ENCODE measurements at places on chromosomes 13 and 19. TPM values are rescaled to one million over a fixed set of nuclear protein-coding genes. Genes with fewer than 3 reads are reported as not detected.

DNA sequence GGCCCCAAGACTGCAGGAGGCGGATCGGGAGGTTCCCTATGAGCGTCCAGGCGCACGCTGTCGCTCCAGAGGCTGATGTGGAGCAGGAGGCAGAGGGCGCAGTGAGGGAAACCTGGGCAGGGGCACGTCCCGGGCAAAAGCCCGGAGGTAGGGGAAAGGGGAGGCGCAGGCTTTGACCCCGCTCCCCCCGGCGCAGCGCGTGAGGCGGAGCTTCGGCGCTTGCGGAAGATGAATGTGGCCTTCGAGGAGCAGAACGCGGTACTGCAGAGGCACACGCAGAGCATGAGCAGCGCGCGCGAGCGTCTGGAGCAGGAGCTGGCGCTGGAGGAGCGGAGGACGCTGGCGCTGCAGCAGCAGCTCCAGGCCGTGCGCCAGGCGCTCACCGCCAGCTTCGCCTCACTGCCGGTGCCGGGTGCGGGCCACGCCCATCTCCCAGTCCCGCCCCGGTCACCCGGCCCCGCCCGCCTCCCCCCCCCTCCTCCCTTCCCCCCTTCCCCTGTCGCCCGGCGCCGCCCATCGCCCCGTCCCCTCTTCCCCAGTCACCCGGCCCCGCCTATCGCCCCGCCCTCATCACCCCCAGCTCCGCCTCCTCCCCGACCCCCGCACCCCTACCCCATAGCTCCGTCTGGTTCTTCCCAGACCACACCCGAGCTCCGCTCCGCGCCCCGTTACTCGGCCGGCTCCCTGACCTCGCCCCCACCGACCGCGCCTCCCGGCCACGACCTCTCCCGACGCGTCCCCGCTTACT lies 4.1 kb downstream of the HMG20B start:
- DNase-seq: peak; percentile 100

IPO5 gene
- 404 TPM for total RNA-seq

MAP4K1 gene
- total RNA-seq: 8.2 TPM

DNA sequence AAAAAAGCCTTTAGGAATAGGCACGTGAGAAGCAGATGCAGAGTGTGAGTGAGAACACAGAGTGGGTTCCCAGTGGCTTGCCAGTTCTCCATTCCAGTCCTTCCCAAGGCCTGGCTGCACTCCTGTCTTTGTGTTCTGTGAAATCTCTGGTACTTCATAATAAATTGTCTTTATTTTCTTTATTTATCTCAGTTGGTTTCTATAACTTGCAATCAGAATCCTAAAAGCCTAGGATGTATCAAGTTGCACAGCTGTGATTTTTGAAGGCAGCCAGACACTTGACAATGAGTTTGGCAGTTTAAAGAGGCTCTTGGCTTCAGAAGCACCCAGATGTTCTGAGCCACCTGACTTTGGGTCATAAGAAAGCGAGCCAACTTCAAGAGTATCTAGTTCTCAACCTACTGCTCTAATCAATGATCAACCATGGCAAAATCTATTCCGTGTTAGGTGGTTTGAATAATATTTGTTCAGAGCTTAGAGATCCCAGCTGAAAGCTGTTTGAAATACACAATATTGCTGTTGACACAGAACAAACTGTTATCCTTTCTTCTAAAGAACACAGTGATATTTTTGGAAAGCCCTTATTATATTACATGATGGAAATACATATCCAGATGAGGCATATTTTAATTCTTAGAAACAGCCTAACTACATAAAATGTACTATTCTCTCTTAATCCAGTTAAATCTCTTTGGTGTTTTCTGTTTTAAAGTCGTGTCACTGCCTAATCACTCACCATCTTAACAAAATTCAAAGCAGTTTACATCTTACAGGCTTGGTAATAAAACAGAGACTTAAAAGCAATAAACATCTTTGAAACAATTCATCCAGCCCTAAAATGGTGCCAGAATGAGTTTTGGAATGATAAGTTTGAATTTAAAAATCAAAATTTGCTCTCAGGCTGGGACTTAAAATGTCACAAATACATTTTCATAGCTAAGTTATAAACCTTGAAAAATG lies 483.0 kb upstream of the NBEA start:
- no peak for DNase-seq
